ENCODE measurements at places on chromosomes 7 and 10.
A peak's percentile ranks its signal among the peaks of the same experiment; 100 is the strongest.

GRCh38 chr7:15279640-15280039, 282.2 kb downstream of the AGMO start:
- no peak for DNase-seq

- DNase-seq = no peak
Measured at GRCh38 chr10:119834188-119834587, 38.5 kb downstream of the MCMBP start.

GRCh38 chr10:123842692-123843385, 48.8 kb downstream of the CPXM2 start:
- DNase-seq = no peak

GRCh38 chr10:88190540-88191235, 327.3 kb downstream of the PTEN start:
- DNase-seq = no peak

DNA sequence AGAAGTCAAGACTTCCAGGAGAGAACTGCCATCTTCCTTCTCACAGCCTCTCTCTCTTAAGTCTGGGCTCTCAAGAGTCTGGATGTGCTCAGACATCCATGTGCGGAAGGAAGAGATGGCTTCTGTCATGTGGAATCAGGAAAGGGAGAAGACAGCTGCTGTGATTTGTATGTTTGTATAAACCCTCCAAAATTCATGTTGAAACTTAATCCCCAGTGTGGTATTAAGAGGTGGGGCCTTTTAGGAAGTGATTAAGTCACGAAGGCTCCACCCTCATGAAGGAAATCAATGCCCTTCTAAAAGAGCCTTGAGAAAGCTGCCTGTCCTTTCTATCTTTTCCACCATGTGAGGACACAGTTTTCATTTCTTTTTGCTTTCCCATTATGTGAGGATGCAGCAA, 73.9 kb upstream of the PTN start:
- DNase-seq = no peak

GRCh38 chr10:34815185-34816084, at the start of gene PARD3:
PARD3 (minus strand) TSS chr10:34815296; CDS start chr10:34814995, 301 bp downstream.
- no peak for DNase-seq

DNA sequence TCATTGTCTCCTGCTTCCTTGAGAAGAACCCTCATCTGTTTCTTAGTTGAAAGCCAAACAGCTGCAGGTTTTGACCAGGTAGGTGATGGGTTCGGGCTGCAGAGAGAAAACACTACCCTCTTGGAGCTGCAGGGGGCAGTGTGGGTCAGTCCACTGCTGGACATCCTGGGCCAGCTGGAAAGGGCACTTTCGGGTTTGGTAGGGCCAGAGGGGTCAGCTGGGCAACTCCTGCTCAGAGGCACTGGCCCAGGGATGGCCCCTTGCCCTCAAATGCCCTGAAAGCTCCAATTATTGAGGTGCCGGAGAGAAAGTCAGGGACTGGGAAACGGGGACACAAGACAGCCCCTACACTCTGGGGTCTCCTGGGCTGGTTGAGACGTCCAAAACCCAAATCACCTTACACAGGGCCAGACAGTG, 90.7 kb downstream of the MKI67 start:
- peak; percentile 56 for DNase-seq

DNA sequence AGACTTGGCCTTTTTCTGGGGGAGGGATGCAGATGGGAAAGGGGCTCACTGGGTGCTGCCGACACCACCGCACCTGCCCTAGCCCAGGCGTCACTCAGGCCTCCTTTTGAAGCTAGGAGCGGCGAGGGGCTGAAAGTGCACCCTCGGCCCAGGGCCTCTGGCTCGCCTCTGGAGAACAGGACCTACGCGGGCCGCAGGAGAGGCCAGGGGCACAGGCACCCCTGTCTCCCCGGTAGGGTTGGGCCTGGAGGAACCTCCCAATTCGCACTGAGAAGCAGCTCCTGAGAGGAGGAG, 46.5 kb upstream of the PRKAR1B start:
- no peak for DNase-seq
